NCI-H187 (cell line): ENCODE measurements at places on chromosomes 5 and 9.

DNA sequence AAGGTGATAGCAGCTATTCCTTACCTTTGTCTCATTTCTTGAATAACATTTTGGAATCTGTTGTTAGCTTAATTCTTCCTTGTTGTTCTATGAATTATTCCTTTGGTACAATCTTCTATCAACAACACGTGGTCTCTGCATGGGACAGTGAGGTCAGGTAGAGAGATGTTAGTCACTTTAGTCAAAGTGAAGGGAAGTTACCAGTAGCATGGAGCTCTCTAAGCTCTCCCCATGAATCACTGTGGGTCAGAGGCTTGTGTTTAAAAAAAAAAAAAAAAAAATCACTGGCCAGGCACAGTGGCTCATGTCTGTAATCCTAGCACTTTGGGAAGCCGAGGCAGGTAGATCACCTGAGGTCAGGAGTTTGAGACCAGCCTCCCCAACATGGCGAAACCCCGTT is 116.0 kb downstream of the GOLPH3 start:
- no peak for DNase-seq

DNA sequence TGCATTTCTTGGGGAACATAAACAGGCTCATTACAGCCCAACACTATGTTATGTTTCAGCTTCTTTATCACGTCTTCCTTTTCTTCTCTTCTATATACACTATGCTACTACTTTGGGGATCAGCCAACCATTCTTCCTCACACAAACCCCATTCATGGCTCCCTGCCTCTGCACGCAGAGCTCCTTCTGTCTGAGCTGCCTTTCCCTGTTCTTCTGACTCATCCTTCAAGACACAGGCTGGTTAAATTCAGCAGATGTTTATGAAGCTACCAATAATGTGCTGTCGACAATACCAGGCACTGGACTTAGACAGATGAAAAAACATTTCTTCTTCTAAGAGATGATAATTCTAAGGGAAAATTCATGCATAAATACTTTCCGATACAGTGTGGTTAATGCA is 102.5 kb upstream of the TXNDC8 start:
- no peak for DNase-seq

- DNase-seq, result no peak
These were observed 88.8 kb downstream of the TLE4 start for GRCh38 chr9:79660615-79661014.

GRCh38 chr9:33263131-33264002 is 1.1 kb downstream of the BAG1 start:
- no peak for DNase-seq

DNA sequence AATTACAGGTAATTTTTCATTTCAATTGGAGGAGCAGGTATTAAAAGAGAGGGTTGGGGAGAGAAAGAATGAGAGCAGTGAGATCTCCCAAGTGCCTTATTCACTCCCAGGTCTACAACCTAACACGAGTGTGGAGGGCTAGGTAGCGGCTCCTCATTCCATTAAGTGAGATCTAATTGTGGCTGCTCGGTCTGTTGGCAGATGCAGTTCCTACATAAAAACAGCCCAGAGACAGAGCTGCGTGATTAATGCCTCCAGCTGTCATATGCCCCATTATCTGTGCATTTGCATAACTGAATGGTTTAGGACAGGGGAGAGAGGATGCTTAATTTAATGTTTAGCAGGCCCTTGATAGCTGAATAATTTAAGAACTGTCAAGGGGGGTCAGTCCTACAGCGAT is 100.5 kb downstream of the PSAT1 start:
- no peak for DNase-seq

GRCh38 chr5:96699186-96699820 is 37.1 kb downstream of the CAST start:
- DNase-seq, result no peak

GRCh38 chr9:21576331-21577189 is 94.4 kb upstream of the IFNE start:
- DNase-seq, result no peak

DNA sequence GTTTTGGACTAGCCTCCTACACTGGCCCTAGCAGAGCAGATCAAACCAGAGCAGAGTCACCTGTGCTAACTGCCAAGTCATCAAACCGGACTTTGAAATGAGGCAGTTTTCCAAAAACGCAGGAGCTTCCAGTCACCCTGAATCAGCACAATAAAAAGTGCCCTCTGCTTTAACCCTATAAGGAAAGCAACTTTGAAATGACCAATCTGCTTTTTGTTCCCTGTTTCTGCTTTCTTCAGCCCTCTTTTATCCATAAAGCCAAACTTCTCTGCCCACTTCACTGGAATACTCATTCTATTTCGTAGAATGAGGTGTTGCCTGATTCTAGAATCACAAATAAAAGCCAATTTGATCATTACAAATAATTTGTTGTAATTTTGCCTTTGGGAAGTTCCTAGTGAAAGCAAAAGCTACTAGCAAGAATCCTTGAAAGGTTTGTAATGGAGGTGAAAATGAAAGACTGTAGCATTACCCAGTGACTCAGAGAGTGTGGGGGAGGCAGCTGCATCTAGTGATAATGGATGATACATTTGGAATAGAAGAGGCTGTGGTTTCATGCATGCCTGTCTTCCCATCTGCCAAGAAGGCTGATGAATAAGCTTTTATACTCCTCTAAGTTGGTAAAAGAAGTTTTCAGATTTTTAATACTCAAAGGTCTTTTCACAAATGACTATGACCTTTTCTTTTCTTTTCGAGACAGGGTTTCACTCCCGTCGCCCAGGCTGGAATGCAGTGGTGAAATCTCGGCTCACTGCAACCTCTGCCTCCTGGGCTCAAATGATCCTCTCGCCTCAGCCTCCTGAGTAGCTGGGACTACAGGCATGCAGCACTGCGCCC is 14.9 kb downstream of the SPAAR start:
- DNase-seq, result no peak

DNA sequence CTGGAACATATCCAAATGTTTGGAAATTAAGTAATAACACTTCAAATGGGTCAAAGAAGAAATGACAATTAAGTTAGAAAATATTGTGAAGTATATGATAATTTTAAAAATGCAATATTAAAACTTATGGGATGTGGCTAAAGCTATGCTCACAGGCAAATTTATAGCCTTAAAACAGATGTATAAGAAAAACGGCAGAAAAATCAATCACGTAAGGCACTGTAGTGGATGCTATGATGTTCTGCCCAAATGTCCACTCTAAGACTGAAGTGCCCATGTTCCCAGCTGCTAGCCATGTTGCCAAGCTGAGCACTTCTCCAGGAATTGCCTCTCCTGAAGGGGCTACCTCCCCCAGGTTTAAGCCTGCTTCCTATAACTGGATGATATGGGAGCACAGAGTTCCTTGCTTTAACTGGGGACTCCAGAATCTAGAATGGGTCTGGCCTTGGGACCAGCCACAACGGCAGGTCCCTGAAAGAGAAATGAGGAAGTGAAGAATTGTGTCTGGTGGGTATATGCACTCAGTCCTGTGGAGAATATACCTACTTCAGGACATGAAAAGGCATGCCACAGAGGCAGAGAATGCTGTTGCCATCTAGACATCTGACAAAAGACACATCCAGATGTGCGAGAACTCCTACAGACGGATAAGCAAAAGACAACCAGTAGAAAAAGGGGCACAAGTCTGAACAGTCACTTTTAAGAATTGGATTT is 78.2 kb upstream of the RXRA start:
- DNase-seq, result no peak

DNA sequence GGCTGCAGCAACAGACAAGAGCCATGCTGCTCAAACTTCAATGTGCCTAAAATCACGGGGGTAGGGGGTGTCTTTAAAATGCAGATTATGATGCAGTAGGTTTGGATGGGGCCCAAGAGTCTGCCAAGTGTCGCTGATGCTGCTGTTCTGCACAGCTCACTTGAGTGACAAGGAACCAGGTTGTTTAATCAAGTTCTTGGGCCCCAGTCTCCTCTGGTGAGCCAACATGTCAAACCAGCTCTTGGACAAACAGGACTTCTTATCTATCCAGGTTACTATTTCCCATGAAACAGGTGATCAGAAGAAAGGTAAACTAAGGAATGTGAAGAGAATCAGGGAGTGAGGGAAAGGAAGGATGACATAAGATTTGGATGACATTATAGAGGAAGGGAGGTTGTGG is 78.0 kb downstream of the APBA1 start:
- DNase-seq, result no peak

- no peak for DNase-seq
These were observed 88.8 kb downstream of the SETX start for GRCh38 chr9:132266017-132266416.

DNA sequence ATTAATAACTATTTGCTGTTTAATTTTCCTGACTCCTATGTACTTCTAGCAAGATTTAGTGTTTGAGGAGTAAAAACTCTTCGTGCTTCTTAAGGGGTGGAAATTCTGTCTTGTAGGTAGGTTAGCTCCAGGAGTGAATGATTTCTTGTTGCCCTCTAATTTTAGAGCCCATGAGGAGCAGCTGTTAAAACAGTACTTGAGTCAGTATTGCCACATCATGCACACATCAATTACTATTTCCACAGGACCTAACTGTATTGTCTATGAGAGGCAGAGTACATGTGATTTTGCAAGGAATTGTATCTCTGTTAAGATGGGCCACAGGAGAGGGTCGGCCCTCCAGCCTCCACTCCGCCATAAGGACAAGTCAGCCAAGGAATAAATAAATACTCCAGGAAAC is 91.2 kb downstream of the PDZD2 start:
- no peak for DNase-seq

DNA sequence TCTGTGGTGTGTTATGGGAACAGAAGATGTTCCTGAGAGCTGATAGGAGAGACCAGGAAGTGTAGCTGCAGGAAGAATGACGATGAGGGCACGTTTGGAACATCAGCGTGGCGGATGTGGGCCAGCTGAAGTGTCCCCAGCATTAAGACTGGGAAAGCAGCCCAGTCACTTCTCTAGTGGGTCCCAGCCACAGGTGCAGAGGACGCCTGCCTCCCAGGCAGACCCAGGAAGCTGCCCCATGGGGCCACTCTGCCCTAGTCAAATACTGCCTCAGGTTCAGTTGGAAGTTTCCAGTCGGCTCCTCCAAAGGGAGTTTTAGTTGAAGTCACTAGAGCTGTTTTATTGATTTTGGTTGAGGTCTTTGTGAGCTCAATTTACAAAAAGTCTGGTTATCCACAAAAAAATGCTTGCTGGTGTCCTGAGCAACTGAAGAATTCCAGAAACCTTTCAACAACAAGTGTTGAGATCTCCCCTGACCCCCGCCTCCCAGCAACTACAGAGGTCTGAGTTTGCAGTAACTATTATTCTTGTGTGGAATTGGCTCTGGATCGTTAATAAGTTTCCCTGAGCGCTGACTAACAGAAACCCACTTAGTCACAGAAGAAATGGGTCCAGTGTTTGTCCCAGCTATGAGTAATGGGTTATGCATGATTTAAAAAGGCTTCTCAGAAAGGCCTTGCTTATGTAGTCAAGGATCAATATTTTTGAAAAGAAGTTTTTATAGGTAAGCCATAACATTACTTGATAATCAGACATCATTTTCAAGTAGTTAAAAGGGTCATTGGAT is 294.1 kb downstream of the FANCC start:
- DNase-seq, result no peak
